SK-MEL-5 (cell line): ENCODE measurements at places on chromosomes 5 and 9. TPM values are rescaled to one million over a fixed set of nuclear protein-coding genes. Genes with fewer than 3 reads are reported as not detected.

DNA sequence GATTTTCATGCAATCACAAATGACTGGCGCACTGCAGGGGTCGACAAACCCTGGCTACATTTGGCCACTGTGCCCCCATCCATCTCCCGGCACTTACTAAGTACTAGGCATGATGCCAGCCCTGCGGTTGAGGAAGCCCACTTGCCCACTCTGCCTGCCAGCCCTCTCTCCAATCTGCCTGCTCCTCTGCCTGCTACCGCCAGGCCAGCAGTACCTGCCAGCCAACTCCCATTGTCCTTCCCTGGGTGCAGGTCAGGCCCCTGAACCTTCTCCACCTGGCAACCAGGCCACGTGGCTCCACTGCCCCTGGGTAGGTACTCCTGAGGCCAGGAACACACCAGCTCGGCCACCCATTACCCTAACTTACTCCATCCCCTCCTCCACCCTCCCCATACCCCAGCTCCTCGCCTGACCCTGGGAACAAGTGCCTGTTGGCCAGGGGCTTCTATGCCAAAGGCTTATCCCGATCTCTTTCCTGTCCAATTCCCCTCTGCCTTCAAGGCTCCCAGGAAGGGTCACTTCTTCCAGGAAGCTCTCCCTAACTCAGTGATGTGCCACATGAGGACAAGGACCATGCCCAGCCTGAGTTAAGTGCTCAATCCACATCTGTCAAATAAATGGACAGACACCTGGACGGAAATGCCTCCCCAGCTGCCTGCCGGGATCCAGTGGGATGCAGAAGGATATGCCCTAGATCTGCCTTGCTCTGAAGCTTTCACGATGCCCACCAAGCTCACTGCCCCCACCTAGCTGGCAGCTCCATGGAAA is 6.6 kb downstream of the EEIG1 start:
- DNase-seq = no peak

GRCh38 chr5:84411832-84412605 is 27.3 kb upstream of the EDIL3 start:
- DNase-seq = no peak

GRCh38 chr5:132830436-132831094 is at the start of gene SHROOM1:
TSS of gene SHROOM1 (minus strand) at chr5:132830647. CDS start at chr5:132826140, 4,507 bp downstream.
- no peak for DNase-seq

DNA sequence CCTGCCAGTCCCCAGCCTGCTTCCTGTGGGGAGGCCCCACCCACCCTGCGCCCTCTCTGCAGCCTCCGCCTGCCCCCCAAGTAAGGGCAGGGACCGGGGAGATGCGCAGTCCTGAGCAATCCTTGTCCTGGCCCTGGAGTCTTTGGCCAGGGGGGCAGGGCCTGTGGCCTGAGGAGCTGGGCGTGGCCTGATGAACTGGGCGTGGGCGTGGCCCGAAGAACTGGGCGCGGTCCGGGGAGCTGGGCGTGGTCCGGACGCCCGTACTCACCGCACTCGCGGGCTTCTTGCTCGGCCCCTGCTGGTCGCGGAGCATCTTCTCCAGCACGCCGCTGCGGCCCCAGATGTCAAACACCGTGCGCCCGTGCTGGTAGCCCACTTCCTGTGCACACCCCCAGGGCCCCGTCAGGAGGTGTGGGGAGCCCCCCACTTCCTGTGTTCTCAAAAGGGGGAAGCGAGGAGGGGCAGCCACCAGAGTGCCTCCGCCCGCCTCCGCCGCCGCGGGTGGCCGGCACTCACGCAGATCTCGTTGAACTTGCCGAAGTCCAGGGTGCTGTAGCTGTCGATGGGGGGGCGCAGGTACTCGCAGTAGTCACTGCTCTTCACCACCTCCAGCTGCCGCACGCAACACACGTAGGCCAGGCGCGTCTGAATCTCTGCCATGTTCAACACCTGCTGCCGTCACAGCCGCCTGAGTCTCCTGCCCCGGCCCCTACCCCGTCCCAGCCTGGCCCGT is 2.7 kb upstream of the NSMF start:
- no peak for DNase-seq

The GFPT2 gene
- total RNA-seq = 1.7 and 2.3 TPM in 2 replicates

- DNase-seq = no peak
Observed at GRCh38 chr9:137876269-137876668, 1.3 kb upstream of the CACNA1B start.

GRCh38 chr5:145203193-145203592 is 631.9 kb downstream of the PRELID2 start:
- no peak for DNase-seq

DNA sequence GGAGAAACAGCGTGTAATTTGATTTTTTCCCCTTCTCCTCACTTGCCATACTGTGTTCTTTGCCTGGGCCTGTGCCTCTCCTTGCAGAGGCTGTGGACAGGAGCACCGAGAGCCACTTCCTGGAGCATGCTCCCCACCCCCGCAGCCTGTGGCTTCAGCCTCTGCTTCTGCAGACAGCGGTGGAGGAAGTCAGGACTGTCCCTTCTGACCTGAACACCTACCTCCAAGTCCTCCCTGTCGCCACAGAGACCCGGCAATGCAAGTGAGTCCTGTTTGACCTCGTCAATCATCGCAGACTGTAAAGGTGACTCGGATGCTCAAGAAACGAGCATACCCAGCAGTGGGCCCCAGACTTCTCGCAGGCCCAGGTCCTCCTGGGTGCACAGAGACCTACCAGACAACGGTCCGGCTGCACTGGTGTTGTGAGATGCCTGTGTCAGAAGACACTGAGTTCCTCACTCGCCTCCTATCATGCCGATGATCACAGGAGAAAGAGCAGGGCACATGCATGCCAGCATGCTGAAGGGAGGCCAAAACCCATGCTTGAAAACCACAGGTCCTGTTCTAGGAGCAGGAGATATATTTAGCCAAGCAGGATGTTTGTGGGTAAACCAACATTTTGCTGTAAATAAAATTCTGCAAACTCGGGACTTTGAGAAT is 198.8 kb downstream of the AUH start:
- no peak for DNase-seq

DNA sequence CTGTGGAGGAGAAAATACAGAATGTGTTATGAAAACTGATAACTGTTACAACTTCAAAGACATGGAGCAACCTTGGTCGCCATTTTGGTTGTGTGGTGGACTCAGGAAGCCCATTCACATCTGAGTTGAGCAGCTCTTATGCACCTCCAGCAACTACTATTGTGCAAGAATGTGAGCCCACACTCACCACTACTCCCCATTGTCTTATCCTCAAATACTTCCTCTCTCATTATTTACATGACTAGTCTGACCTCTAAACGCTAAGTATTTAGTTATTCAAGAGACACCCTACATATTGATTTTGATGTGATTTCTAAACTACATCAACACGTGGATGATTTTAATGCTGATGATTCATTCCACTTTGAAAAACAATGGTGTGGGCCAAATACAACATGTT is 516.6 kb upstream of the CLINT1 start:
- DNase-seq = no peak

The PRUNE2 gene
- 90.9 and 98.6 TPM in 2 replicates for total RNA-seq

DNA sequence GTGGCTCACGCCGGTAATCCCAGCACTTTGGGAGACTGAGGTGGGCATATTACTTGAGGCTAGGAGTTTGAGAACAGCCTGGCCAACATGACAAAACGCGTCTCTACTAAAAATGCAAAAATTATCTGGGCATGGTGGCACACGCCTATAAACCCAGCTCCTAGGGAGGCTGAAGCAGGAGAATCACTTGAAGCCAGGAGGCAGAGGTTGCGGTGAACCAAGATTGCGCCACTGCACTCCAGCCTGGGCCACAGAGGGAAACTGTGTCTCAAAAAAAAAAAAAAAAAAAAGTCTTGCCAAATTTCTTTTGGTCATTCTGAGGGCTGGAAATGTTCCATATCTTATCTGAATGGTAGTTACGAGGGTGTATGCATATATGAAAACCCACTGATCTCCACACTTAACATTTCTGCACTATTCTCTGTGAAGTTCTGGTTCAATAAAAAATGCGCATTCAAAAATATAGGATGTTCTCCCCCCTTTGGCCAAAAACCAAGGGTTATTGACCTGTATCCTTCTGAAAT is 13.5 kb upstream of the NIPAL4 start:
- no peak for DNase-seq

- DNase-seq = no peak
Observed at GRCh38 chr9:16813838-16814237, 56.6 kb downstream of the BNC2 start.
